ENCODE measurements at places on chromosomes 1 and 21.

DNA sequence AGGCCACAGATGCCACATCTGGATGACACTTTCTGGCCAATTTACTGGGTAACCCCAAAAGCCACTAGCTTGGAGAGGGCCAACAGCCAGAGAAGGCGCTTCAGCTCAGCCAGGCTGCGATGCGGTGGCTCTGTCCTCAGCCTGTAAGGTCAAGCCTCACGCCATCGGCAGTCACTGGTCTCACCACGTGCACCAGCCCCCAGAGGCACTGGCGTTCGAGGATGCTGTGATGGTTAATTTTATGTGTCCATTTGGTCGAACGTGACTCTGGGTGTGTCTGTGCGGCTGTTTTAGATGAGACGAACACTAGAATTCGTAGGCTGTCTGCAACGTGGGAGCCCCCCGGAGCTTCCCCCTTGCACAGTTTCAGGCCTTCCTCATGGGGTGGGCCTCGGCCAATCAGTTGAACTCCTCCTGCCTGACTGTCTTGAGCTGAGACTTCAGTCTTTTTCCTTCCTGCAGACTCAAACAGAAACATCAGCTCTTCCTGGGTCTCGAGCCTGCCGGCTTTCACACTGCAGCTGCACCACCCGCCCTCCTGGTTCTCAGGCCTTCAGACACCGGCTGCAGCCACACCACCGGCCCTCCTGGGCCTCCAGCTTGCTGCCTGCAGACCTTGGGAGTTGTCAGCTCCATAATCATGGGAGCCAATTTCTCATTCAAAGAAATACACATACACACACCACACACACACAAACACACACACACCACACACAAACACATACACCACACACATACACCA, 41.6 kb upstream of the SLC45A1 start:
- DNase-seq: no peak

DNA sequence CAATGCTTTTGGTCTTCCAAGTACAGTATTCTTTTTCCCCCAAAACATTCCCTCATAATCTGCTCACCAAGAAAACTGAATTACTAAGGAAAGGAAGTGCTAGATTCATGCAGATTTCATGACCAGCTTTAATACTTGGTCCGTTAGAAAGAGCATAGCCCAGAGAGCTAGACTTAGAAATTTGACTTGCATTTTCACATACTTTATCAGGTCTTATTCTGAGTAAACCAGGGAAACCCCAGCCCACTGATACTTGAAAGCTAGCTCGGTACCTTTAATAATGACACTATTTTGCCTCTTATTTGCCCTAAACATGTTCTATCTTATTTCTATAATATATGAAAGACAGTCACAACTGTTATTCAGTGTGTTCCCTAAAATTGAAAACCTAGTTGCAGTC, 204.5 kb downstream of the TTLL7 start:
- no peak for DNase-seq

DNA sequence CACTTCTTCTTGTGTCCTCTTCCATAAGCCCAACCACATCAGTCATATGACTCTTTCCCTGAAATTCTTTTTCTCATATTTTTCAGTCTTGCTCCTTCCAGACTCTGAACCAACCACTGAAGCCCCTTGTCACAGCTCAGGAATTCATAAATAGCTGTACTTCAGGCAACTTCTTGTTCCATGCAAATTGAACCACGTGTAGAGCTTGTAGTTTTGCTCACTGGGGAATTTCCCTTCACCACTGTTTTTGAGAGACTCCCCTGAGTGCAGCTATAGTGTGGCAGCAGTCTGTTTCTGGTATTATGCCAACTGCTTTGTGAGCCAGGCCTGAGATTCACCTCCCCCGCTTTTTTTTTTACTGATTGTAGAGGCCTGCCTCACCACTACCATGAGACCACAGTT, 150.3 kb upstream of the SPAG17 start:
- DNase-seq: no peak

DNA sequence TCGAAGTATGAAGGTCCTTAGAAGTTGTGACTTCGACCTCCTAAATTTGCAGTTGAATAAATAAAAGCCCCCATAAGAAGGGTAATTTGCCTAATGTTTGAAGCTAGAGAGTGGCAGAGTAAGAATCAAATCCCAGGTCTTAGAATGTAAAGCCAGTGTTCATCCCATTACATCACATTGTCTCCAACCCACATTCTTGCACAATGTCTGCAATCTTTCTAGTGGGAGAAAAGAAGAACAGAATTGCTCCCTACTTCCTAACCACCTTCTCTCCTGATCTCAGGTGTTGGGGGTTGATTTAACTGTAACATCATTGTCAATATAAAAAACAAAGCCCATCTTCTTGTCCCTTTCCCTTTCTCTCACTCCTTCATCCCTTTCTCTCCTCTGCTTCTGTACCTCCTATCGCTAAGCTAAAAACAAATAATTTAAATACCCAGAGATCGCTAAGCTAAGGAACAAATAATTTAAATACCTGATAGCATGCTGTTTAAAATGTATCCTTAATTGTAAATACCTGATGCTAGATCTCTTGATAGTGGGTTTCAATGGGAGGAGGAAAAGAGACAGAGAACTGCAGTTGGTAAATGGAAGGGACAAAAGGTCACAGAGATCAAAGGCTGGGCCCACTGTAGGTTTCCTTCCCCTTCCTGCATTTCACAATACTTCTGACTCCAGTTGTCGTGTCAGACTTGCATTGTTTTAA, 32.1 kb upstream of the CCDC190 start:
- no peak for DNase-seq

DNA sequence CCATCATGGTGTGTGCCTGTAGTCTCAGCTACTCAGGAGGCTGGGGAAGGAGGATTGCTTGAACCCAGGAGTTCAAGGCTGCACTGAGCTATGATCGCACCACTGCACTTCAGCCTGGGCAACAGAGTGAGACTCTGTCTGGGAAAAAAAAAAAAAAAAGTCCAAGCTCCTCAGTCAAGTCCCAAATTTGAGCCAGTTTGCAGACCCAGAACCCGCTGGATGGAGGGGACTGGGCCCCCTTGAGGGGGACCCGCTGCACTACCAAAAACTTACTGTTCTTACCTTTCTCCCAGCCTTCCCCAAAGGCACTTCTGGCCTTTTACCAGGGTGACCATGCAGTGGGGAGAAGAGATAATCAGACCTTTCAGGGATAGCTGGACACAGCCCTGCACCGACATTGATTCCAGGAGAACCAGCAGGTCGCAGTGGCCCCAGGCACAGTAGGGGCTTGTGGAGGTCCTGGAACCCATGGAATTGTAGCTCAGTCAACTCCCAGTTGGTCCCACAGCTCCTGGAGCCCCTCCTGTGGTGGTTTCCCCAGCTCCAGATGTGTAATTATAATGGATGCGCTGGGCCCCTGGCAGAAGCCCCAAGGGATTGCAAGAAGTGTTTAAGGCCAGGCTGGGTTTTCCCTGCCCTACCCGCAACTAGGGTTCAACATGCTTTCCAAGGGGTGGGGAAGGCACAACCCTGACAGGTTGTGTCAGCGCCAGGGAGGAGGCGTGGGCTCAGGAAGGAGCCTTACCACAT, 4.1 kb upstream of the WNT9A start:
- no peak for DNase-seq

DNA sequence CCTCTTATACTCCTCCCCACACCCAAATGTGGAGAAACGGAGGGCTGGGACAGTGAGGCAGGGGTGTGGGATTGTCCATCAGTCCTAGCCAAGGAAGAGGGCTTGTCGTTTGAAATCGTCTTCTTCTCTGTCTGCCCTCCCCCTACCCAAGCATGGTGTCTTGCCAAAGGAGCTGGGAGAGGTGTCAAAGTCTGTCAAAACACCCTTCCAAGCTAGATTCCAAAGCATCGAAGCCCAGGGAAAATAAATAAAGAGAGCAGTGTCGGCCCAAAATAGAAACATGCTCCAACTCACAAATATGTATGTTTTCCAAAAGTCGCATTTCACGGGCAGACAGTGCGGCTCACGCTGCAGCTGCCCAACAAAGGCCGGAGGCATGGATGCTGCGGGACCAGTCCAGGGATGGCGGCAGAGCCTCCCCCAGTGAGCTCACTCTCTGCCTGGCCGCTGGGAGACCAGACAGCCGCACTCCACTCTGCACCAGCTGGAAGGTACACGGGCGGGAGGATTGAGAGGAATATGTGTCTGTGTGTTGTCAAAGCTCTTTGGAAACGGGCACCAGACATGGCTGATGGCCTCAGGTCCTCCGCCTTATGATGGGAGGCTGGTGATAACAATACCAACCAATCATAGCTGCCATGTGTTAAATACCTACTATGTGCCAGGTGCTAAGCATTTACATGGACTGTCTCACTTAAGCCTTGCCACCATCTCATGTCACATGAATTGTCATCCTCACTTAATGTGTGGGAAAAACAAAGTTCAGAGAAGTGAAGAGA, 3.9 kb downstream of the DISP3 start:
- no peak for DNase-seq

DNA sequence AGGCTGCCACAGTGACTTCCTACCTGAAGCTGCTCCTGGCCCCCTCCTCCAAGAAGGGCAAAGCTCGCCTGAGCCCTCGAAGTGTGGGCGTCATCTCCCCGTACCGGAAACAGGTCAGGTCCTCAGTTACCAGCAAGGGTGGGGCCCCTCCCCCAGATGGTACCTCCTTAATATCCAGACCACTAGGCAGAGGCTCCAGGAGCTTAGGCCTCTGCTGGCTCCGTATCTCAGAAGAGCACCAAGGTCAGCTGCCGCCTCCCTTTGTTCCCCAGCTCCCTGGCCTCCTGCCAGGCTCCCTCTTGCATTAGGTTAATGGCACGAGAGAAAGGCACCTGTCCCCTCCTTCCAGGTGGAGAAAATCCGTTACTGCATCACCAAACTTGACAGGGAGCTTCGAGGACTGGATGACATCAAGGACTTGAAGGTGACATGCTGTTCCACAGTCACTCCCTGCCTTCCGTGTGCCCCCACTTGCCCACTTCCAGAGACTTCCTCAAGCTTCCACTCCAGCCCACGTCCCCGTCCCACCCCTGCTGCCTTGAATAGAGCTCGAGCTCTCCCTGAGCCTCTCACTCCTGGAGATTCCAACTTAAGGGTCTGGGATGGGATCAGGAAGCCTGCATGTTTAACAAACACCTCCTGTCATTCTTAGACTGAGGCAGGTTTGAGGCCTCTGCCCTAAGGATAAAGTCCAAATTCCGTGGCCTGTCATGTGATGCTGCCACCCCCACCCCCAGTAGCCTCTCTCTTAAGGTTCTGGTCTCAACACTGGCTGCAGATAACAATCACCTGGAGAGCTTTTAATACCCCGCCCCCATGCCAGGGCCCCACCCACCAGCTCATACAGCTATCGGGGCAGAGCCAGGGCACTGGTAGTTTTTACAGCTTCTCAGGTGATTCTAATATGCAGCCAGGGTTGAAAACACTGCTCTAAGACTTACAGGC, 8.3 kb downstream of the RHOC start:
- no peak for DNase-seq

GRCh38 chr21:34949030-34949429, 100.1 kb downstream of the RUNX1 start:
- no peak for DNase-seq

DNA sequence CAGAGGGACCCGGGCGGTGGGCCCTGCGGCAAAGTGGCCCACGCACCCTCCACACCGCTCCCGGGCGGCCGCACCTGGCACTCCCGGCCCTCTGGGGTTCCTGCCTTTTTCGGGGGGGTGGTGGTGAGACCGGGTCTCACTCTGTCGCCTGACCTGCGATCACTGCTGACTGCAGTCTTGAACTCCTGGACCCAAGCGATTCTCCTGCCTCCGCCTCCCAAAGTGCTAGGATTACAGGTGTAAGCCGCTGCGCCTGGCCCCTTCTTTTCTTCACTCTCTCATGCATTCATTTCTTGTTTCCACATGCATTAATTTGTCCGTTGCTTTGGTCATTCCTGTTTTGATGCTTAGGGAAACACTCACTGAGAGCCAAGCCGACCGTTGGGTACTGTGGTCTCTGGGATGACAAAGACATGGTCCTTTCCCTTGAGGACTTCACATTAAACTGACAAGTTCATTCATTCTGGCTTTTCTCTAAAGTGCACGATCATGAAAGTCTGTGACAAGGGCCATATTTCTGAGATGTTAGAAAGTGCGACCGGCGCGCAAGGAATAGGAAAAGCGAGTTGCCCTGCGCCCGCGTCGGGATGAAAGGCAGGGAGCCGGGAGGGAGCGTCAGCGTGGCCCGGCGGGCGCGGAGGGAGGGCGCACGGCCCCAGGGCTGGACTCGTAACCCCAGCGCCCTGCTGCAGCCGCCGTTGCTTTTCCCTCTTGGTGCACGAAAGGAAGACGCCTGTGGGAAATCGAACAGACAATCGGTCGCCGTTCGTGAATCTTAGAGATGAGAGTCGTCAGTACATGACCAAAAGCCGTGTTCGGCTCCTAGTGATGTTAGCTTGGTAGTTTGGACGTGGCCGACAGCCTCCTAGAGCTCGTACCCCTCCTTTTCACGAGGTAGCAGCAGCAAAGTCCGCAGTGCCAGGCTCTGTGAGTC, 1.0 kb upstream of the MCOLN2 start:
- DNase-seq: peak; percentile 11

DNA sequence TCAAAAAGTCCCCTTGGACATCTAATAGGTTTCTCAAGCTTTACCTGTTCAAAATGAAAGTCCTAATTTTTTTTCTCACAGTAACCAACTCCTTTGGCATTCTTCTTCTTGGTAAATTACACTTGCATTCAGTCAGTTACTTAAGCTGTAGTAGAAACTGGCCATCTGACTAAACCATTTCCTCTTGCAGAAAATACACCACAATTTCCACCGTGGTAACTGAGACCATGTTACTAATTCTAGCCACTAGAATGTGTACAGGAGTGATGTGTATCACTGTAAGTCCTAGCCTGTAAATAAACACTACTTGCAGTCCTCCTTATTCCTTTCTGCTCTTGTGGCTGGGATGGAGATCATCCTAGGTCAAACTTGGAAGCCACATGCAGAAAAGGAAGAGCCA, 965.4 kb upstream of the TMPRSS15 start:
- no peak for DNase-seq

DNA sequence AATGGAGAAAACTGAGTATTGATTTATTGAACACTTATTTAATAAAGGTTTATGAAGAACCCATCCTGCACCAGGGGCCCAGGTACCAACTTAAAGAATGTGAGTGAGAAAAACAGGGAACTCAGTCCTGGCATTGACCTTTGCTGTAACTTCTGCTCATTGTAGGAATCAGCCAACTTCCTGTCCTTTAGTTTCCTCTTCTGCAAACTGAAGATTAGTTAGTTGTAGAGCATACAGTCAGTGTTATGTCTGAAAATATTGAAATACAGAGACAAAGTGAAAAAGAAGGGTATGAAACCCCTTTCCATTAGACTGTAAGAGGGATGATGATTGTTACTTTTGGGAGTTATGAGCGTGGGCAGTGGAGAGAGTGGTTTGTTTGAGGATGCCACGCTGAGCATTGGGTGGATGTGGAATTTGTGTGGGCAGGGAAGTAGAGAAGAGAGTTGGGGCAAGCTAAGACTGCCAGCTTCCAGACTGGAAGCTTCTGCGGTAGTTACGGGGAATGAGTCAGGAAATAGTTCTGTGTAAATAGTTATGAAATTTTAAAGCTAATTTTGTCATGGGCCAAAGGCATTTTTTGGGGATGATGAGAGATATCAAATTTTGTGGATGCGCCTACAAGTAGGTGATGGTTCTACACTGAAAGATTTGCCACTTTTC, 89.2 kb downstream of the GPR88 start:
- no peak for DNase-seq

- DNase-seq: no peak
These were observed 12.5 kb downstream of the NVL start for GRCh38 chr1:224317383-224318045.
